ENCODE measurements at places on chromosomes 3 and 15.
A peak's percentile ranks its signal among the peaks of the same experiment; 100 is the strongest.

GRCh38 chr3:14391033-14391432 lies 11.4 kb upstream of the SLC6A6 start:
- DNase-seq = no peak

DNA sequence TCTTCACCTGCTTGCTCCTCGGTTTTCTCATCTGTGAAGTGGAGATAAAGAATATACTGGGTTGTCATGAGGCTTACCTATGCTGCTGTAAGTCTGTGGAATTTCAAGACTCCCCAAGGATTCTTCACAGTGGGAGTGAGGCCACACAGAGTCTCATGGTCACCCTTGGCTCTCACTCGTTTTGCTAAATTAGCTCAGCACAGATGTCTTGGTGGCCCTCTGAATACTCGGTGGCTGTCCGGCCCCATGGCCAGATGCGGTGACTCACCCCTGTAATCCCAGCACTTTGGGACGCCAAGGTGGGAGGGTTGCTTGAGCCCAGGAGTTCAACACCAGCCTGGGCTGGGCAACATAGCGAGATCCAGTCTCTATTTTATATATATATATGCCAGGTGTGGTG lies 5.0 kb upstream of the CHCHD6 start:
- DNase-seq = no peak

DNA sequence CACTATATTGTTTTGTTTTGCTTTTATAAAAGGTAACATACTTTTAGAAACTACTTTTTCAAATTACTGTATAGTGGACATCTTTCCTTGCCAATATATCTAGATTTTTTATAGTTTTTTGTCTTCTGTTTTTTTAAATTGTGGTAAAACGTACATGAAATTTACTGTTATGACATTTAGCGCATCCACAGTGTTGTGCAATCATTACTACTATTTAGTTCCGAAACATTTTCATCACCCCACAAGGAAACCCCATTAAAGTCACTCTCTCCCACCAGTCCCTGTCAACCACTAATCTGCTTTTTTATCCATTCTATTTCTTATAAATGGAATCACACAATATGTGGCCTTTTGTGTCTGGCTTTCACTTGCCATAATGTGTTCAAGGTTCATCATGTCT lies 54.8 kb downstream of the TMEM266 start:
- no peak for DNase-seq

GRCh38 chr15:89140595-89140994 lies 52.3 kb downstream of the ABHD2 start:
- no peak for DNase-seq

DNA sequence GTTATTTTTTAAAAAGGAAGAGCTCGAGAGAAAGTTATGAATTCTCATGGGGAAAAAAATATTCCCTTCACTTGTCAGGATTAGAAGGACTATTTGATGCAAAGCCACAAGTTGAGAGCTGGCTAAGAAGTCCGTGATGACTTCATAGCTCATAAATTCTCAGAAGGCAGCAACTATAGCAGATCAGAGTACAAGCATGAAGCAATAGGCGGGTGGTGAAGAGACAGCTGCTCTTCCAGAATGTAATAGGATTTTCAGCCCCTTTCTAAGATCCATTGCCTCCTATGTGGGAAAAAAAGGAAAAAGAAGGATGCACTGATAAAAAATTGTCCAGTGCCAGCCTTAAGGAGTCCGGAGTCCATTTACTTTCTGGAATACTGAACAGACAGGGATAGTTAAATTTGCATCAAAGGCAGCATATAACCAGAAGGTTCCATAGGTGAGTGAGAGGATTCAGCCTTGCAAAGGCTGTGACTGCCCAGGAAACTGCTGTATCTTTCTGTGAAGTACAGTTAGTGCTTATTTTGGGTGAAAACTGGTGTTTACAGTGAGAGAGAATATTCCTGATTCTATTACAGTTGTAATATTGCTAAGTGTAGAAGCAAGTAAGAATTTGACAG lies 929.5 kb upstream of the ALCAM start:
- DNase-seq = peak; percentile 46

All from foreskin keratinocyte (primary cell).